Breast epithelium (tissue), 4 donors: ENCODE measurements at places on chromosomes 12 and 14. TPM values are rescaled to one million over a fixed set of nuclear protein-coding genes. Genes with fewer than 3 reads are reported as not detected.

- peak overlapping the region; percentile 61 for H3K27ac ChIP-seq
- H3K4me3 ChIP-seq = no peak overlapping the region
- no peaks in the 10 kb centered on the region for H3K27me3 ChIP-seq
- no peaks in the 10 kb centered on the region for H3K36me3 ChIP-seq
Observed at GRCh38 chr14:91858536-91859275, 8.6 kb downstream of the TC2N start.

GRCh38 chr14:99118046-99118721, 153.8 kb downstream of the BCL11B start:
- DNase-seq = peak; percentile 6
- H3K4me3 ChIP-seq = no peak overlapping the region
- no peak overlapping the region for H3K27ac ChIP-seq
- no peaks in the 10 kb centered on the region for H3K4me1 ChIP-seq
- no peaks in the 10 kb centered on the region for H3K36me3 ChIP-seq

The CBX5 gene
- total RNA-seq = 31.8 TPM

The PTHLH gene
- total RNA-seq = 7.5 TPM
